Central memory CD4-positive, alpha-beta T cell (primary cell): ENCODE measurements at places on chromosomes 6 and 20.

DNA sequence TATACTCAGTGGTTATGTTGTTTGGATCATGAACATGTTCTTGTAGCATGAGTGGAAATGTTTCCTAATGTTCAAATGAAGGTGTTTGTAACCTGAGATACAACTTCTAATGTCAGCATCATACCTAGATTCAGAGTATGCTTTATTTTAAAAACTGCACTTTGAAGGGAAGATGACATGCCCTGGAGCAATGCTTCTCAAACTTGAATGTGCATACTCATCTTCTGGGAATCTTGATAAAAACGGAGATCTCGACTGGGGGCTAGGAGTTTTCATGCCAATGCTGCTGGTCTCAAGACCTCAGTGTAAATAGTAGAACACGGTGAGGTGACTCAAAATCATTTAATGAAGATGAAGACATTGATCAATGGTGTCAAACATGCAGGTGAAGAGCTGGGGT is 440.0 kb upstream of the NOX3 start:
- DNase-seq, result no peak

DNA sequence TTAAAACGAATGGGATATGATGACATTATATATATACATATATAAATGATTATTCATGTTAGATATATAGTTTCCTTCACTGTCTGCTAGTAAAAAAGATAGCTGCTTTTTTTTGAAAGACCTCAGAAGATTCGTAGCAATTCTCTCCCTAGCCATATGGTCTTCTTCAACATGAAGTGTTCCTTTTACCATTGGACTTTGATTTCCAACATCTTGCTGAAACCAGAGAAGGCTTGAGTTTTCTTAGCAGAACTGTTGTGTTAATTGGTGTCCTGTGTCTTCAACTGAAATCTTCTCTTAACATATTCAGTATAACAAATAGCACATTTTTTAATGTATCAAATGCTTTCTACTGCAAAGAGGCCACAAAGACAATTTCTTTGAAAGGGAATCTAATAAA is 55.3 kb downstream of the FNDC1 start:
- no peak for DNase-seq

GRCh38 chr20:22071841-22072240 is 366.4 kb downstream of the PAX1 start:
- DNase-seq, result no peak

GRCh38 chr6:20412682-20413073 is 11.0 kb downstream of the E2F3 start:
- no peak for DNase-seq

DNA sequence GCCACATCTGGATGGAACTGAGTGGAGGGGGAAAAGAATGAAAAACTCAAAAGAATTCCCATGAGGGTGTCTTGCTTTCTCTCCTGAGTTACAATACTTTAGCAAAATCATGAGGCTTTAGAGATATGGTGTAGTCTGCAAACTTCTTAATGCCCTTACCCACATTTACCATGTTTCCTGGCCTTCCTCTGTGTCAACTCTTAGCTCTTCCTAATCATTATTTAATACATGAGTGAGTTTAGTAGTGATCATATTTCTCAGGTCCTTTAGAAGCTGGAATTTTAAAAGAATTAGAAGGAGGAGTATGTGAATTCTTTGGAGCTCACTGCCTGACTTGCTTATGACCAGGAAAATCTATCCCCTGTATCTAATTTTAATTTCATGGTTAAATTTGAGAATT is 39.0 kb downstream of the STX11 start:
- no peak for DNase-seq

DNA sequence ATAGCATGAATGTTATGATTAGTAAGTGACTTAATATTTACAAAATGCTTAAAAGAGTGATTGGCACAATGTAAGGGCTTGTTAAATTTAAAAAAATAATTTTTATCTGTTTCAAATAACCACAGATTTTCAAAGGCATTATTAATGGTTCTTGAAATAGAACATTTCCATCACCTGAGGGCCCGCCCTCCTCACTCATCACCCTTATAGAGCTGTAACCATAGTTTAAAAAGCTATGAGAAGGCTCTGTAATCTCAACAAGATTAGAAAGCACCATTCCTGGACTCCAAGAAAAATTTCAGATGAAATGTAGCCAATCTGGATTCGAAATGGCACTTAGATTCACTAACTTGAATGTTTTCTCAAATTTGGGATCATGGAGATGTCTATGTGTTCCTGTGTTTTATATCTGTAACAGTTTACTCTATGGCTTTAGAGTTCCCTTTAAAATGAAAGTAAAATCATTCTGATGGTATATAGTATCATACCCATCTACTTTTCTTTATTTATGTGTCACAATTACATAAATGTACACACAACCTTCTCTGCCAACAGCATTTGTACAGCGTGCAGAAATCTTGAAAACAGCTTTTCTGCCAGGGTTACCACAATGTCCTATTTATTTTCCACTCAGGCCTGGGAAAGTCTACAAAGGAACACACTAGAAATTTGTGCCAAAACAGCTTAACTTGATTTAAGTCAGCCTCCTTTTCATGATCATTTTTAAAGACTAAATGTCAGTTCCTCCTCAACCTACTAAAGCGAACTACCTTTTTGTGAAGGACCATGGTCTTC is 207.7 kb downstream of the TBX18 start:
- DNase-seq, result no peak

DNA sequence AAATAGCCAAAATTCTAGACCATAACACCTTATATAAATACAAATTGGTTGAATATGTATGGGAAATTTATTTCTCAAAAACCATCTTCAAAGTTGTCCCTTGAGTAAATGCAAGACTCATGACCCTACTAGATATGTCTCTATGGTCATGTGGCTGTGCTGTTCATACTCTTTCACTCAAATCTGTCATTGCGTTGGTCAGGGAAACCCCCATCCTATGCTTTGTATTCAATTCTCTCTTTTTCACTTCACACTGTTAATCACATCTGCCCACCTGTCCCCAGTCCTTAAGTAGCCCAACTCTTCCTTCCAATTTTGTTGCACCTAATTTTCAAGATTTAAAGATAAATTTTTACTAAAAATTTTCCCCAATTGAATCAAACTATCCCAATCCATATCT is 51.0 kb downstream of the RPS12 start:
- no peak for DNase-seq

- DNase-seq, result no peak
These were observed 235.6 kb downstream of the PLCB1 start for GRCh38 chr20:8367689-8368088.

GRCh38 chr6:158361068-158361467 is 48.8 kb downstream of the TULP4 start:
- DNase-seq, result no peak

- DNase-seq, result no peak
These were observed 4.5 kb upstream of the TNXB start for GRCh38 chr6:32113386-32114352.

GRCh38 chr20:17442588-17442987 is 88.6 kb downstream of the BFSP1 start:
- DNase-seq, result no peak

GRCh38 chr20:35252037-35252461 is 25.6 kb downstream of the MMP24 start:
- DNase-seq, result peak; percentile 60

DNA sequence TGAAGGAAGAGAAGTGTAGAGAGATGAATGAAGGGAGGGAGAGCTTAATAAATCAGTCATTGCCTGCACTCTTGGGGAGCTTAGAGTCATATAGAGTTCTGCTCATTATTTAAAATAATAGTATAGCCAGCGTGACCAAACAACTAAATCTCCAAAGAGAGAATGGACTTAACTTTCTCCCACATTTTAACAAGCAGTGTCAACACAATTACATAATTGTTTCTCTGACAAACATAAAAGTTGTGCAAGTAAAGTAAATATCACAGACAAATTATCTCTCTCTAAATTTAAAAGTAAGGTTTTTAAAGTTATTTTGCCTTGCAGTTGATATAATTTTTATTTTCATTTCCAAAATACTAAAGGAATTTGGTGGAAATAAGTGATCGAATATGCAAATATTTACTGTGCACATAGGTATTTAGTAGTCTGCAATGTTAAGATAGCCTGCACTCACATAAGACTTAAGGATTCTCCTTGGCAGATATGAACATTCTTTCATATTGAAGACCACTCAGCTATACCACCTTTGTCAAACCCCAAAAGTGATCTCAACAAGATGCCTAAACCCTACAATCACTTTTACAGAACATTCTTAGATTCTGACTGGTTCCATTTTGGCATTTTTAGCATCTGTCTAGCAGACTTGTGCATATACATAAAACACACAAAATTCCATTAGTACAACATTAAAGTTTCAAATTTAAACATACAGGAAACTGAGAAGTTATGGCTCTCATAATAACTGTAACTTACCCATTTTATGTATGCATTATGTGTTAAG is 67.7 kb downstream of the KIF6 start:
- no peak for DNase-seq

GRCh38 chr6:133456944-133457343 is 215.8 kb downstream of the EYA4 start:
- no peak for DNase-seq

GRCh38 chr6:134446896-134447295 is 129.0 kb upstream of the SGK1 start:
- no peak for DNase-seq
